ENCODE measurements at places on chromosomes 11 and 22.

GRCh38 chr11:48031602-48032001 lies 51.2 kb downstream of the PTPRJ start:
- no peak for DNase-seq

DNA sequence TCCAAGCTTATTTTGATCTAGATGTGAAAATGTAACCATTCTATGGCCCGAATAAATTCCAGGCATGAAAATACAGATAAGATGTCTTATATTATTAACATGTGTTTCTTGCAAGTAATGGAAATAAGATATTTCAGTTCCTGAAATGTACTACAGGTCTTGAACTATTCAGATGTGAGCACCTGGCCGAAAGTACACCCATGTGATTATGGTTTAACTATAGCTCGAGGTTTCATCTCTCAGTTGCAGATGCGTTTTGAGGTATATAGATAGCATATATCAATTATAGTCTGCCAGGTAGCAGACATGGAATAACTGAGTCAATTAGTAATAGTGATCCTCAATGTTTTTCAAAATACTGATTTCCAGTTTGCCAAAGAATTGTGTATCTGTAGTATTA lies 68.3 kb downstream of the DDIAS start:
- no peak for DNase-seq

GRCh38 chr11:123173040-123173855 lies 21.8 kb downstream of the CLMP start:
- DNase-seq, result peak; percentile 98

GRCh38 chr22:23119494-23120414 lies 22.0 kb downstream of the RSPH14 start:
- DNase-seq, result no peak

- DNase-seq, result peak; percentile 78
Observed at GRCh38 chr11:82233201-82233600, 500.5 kb downstream of the FAM181B start.
